Activated T-helper 2 cell treated with anti-CD3 and anti-CD28 coated beads, Interferon-gamma antibody, Interleukin-2, Interleukin-4, amounts not matched to agents 10 μg/mL and 5 μg/mL and 100 μg/mL, durations not matched to agents 14 hours and 24 hours and 36 hours (primary cell): ENCODE measurements at places on chromosomes 4 and X. TPM values are rescaled to one million over a fixed set of nuclear protein-coding genes. Genes with fewer than 3 reads are reported as not detected.

GRCh38 chrX:131677655-131678628 is 134.1 kb downstream of the OR13H1 start:
- H3K27me3 ChIP-seq: no peaks in the 10 kb centered on the region
- no peak overlapping the region for H3K27ac ChIP-seq
- DNase-seq: peak; percentile 10
- H3K36me3 ChIP-seq: no peaks in the 10 kb centered on the region
- no peak overlapping the region for H3K4me3 ChIP-seq

DNA sequence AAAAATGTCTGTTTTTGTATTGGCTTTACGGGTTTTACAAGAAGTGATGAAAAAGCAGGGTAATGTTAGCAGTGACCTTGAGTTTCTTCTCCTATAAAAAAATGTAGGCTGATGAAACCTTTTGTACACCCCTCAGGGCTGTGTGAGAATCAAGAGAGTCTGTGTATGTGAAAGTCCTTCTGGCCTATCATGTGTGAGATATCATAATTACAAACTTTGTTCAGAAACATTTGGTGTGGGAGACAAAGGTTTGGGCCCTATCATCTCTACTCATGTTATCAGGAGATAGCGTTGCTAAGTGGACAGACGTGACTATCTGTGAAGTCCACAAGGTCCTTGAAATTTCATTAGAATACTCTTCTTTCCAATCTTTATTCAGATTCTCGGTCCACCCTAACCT is 170.6 kb upstream of the HAND2 start:
- no peaks in the 10 kb centered on the region for H3K36me3 ChIP-seq
- H3K27me3 ChIP-seq: no peaks in the 10 kb centered on the region
- no peaks in the 10 kb centered on the region for H3K4me1 ChIP-seq
- no peak overlapping the region for H3K4me3 ChIP-seq
- no peak overlapping the region for H3K27ac ChIP-seq
- DNase-seq: no peak

DNA sequence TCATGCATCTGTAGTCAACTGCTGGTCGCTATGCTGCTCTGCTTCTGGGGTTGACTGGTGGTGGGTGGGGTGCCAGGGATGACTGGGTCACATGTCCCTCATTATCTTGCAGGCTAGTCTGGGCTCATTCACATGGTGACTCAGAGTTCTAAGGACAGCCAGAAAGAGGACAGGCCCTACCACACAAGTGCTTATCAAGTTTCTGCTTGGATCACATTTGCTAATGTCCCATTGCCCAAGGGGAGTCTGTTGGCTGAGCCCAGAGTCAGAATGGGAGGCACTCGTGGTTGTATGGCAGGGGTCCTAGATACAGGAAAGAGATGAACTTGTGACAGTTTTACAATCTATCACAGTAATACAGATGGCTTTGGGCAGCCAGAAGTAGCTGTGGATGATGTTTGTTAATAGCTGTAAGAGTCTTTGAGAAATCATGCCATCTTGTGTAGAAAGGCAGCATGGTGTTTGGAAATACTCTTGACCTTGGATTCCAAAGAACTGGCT is 221.3 kb downstream of the GPAT3 start:
- no peaks in the 10 kb centered on the region for H3K36me3 ChIP-seq
- H3K4me3 ChIP-seq: no peak overlapping the region
- no peaks in the 10 kb centered on the region for H3K27me3 ChIP-seq
- no peak overlapping the region for H3K27ac ChIP-seq
- H3K4me1 ChIP-seq: no peaks in the 10 kb centered on the region

- no peak overlapping the region for H3K27ac ChIP-seq
- DNase-seq: no peak
- H3K27me3 ChIP-seq: no peaks in the 10 kb centered on the region
- H3K4me3 ChIP-seq: no peak overlapping the region
- no peaks in the 10 kb centered on the region for H3K36me3 ChIP-seq
Observed at GRCh38 chr4:111671756-111672155, 473.5 kb upstream of the FAM241A start.

DNA sequence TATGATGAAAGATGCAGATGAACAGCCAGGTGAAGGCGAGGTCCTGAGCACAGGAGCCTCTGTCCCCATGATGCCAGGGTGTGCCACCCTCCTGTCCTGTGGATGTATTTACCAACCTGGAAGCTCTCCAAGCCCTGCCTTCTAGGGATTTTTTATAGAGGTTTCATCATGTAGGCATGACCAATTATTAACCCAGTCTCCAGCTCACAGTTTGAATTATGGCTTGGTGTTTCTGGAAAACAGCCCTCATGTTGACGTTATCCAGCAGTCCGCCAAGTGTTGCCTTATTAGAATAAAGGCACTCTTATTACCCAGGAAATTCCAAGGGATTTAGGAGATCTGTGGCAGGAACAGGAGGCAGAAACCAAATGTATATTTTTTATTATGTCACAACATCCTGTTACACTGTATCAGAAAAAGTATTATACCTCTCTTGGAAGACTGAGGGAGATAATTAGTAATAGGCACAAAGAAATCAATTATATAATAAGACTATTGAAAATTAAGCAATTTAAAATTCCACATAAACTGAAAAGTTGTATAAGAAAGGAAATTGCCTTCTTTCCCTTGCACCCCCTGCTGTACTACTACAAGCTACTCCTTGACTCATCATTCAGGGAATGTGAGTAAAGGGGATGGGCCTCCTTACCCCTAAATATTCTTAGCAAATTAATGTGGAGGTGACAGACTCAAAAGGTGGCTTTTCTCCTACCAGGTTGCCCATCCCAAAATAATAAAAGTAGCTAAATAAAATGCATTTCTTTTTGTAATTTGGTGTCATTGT is 129.6 kb downstream of the ZNF330 start:
- no peaks in the 10 kb centered on the region for H3K4me1 ChIP-seq
- no peak overlapping the region for H3K4me3 ChIP-seq
- H3K36me3 ChIP-seq: no peaks in the 10 kb centered on the region
- no peak for DNase-seq

DNA sequence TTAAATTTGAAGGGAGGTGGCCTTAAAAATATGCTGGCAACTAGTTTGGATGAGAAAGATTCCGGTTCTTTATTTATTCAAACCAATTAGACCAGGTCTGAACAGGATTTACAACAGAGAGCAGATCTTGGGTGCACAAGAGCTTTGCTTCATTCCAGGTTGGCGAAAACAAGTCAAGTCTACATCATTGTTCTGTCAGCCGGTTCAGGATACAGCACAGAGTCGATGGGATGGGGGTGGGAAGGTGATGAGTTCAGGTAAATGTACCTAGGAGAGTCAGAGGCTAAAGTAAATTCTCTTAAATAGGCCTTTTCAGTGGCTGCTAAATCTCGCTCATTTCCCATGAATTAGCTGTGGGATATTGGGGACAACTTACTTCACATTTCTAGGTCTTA is 882 bp upstream of the STIM2 start:
- peaks cover 4% of the 10 kb centered on the region for H3K27me3 ChIP-seq
- DNase-seq: no peak

GRCh38 chr4:17173300-17173699 is 274.9 kb upstream of the LDB2 start:
- H3K4me1 ChIP-seq: no peaks in the 10 kb centered on the region
- peaks cover 2% of the 10 kb centered on the region for H3K27me3 ChIP-seq
- DNase-seq: no peak
- H3K4me3 ChIP-seq: no peak overlapping the region
- H3K36me3 ChIP-seq: no peaks in the 10 kb centered on the region

Gene HS3ST1
- total RNA-seq: 2.0 and 2.5 TPM in 2 replicates

Gene USP17L20
- total RNA-seq: not detected in 2 replicates
